ENCODE measurements at places on chromosomes 11 and 22.

DNA sequence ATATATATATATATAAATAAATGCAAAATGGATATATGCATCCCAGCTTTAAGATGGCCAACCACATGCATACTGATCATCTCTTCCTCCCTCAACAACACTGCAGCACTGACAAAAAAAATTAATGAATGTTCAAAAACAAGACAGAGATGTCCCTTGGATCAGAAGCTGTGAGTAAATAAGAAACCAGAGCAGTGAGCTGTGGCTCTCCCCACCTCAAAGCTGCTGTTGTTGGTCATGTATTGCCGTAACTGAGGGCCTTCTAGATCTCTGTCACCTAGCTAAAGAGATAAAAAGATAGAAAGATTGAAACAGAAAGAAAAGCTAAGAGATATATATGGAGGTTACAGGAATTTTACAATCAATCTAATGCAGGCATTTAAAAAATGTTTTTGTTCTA is 15.5 kb upstream of the TMEM135 start:
- no peaks in the 10 kb centered on the region for H3K36me3 ChIP-seq
- no peaks in the 10 kb centered on the region for H3K27me3 ChIP-seq
- H3K27ac ChIP-seq = no peak overlapping the region
- H3K4me1 ChIP-seq = no peaks in the 10 kb centered on the region
- DNase-seq = no peak

DNA sequence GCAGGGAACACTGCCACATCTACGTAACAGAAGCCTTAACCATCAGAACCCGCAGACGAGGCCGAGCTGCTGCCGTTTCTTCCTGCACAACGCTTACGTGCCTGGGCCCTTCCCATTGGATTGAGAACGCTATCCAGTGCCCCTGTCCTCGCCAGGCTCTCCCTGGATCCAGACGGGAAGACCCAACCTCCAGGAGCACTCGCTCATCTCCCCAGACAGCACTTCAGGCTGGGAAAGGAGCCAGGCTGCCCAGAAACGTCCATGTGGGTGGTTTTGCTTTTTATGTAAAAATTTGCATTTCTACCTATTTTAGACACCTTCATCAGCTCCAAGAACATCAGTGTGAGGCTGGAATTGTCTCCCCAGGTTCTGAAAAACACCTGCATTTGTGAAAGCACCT is 7.3 kb upstream of the CRYBB3 start:
- H3K4me1 ChIP-seq = no peaks in the 10 kb centered on the region
- H3K27ac ChIP-seq = no peak overlapping the region
- no peak for DNase-seq
- H3K4me3 ChIP-seq = no peak overlapping the region

- no peaks in the 10 kb centered on the region for H3K36me3 ChIP-seq
- H3K27ac ChIP-seq = no peak overlapping the region
- no peaks in the 10 kb centered on the region for H3K4me1 ChIP-seq
- H3K27me3 ChIP-seq = no peaks in the 10 kb centered on the region
- no peak overlapping the region for H3K4me3 ChIP-seq
- no peak for DNase-seq
These were observed 249.8 kb upstream of the UBASH3B start for GRCh38 chr11:122405547-122406341.

- H3K27me3 ChIP-seq = no peaks in the 10 kb centered on the region
- no peak overlapping the region for H3K4me3 ChIP-seq
- DNase-seq = no peak
- H3K4me1 ChIP-seq = no peaks in the 10 kb centered on the region
- no peak overlapping the region for H3K27ac ChIP-seq
These were observed 860 bp downstream of the UPK2 start for GRCh38 chr11:118956847-118957469.

DNA sequence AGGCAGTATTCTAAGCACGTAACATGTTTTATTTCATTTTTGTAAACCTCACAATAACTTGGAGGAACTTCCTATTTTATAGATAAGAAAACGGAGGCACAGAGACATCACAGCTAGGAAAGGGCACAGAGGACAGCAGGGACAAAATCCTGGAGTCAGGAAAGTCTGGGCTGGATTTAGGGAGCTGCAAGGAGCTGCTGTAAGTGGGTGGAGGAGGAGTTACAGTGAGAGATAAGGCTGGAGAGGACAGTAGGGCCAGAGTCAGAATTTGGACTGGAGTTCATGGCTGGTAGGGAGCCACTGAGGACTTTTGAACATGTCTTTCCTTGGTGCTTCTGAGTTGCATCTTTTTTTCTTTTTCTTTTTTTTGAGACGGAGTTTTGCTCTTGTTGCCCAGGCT is 32.2 kb upstream of the PTPRJ start:
- DNase-seq = no peak
- H3K36me3 ChIP-seq = no peaks in the 10 kb centered on the region
- H3K27me3 ChIP-seq = no peaks in the 10 kb centered on the region
- no peak overlapping the region for H3K27ac ChIP-seq
- H3K4me3 ChIP-seq = no peak overlapping the region
- H3K4me1 ChIP-seq = no peaks in the 10 kb centered on the region

DNA sequence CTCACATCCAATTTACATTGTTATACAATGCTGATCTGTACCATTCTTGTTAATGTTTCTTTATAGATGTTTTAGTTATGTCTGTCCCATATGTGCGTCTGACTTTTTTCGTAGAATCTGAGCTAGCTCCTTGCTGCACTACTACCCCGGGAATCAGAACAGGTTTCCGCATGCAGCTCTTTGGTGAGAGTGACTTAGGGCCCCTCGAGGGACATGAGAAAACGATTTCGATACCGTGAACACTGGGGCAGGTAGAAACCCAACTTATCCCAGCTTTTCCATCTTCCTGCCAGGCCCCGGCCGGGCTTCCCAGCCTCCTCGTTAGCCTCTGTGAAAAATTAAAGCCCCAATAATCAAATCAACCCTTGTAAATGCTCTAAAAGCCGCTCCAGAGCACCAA is 23.4 kb upstream of the PKNOX2 start:
- no peak overlapping the region for H3K4me3 ChIP-seq
- peaks cover 8% of the 10 kb centered on the region for H3K27me3 ChIP-seq
- H3K36me3 ChIP-seq = no peaks in the 10 kb centered on the region
- no peak overlapping the region for H3K27ac ChIP-seq

DNA sequence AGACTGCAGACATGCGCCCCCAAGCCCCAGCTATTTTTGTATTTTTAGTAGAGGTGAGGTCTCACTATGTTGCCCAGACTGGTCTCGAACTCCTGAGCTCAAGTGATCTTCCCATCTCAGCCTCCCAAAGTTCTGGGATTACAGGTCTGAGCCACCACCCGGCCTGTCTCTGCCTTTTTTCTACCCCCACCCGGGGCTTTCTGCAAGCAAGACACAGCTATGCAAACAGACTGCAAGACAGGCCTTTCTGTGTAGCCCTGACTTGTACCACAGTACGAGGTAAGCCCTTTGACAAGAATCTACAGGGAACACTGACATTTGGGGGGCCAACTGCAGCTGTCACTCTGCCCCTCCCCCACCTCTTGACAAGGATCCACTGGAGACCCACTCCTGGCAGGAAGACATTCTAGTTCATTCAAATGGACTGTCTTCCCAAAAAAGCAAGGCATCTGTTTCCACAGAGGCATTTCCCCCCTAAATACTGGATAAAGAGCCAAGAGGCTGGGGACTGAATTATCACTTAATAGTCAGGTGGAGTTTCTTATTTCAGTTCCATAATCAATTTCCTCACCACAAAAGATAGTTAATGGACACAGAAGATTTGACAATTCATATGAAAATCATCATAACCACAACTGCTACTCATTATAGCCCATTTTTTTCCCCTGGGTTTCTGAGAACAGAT is 118.2 kb downstream of the ABTB2 start:
- no peaks in the 10 kb centered on the region for H3K4me1 ChIP-seq

DNA sequence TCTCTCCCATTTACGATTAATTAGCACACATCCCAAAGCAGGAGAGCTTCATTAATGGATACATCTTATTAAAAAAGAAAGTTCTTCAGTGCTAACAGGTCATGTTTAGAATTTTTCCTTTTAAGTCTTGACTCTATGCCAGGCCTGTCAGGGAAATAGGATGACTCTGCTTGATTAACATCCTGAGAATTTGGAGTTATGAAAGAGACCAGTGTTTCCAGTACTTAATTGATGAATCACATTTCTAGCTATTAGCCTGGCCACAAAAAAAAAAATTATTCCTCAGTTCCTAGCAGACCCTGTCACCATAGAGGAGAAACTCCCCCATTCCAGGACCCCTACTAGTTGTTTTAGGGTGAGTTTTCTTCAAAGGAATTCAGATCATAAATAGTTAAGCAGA is 23.6 kb upstream of the ME3 start:
- no peaks in the 10 kb centered on the region for H3K4me1 ChIP-seq
- H3K36me3 ChIP-seq = no peaks in the 10 kb centered on the region
- DNase-seq = no peak
- no peak overlapping the region for H3K4me3 ChIP-seq
- no peak overlapping the region for H3K27ac ChIP-seq

GRCh38 chr22:47837703-47838102 is 1075.3 kb downstream of the TBC1D22A start:
- no peaks in the 10 kb centered on the region for H3K4me1 ChIP-seq
- no peak overlapping the region for H3K27ac ChIP-seq
- DNase-seq = no peak

DNA sequence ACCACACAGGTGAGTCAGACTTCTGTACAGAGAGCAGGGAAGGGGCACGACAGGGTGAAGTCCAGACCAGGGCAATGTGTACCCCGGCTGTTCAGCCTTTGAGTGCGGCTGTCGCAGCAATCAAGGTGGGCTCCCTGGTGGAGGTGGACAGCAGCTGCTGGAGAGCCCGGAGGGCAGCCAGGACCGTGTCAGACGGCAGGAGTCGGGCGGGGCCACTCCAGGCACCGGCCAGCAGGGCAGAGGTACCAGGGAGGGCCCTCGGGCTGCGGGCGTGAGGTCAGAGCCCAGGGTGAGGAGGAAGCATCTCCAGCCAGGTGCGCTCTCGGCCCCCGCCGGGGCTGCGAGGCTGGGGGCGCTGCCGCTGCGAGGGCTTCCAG is 802 bp upstream of the PIM3 start:
- peak overlapping the region; percentile 79 for H3K4me3 ChIP-seq
- H3K36me3 ChIP-seq = no peaks in the 10 kb centered on the region
- no peaks in the 10 kb centered on the region for H3K4me1 ChIP-seq
- DNase-seq = no peak
- peak overlapping the region; percentile 95 for H3K27ac ChIP-seq
- H3K27me3 ChIP-seq = no peaks in the 10 kb centered on the region

DNA sequence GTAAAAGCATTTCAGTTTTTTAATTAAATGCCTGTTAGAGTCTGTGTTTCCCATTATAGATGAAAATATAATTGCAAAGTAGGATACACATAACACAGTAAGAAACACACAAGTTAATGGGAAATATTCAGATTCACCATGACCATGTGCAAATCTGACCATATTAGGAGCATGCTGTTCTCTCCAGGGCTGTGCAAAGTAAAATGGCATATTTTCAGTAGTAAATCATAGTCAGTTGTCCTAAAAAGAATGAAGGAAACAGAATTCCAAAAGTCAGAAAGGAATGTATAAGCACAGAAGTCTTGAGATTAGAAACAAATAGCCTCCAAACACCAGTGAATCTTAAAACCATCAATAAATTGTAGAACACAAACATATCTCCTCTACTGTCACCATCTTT is 44.4 kb downstream of the CNTN5 start:
- DNase-seq = no peak
- no peak overlapping the region for H3K27ac ChIP-seq
- H3K36me3 ChIP-seq = no peaks in the 10 kb centered on the region
- no peak overlapping the region for H3K4me3 ChIP-seq
- no peaks in the 10 kb centered on the region for H3K27me3 ChIP-seq
